ENCODE measurements at places on chromosomes 6 and 20. TPM values are rescaled to one million over a fixed set of nuclear protein-coding genes. Genes with fewer than 3 reads are reported as not detected.
A peak's percentile ranks its signal among the peaks of the same experiment; 100 is the strongest.

The CALHM4 gene
- total RNA-seq: 1.2 TPM

The KCNK15 gene
- total RNA-seq: 0.79 TPM

The VSTM2L gene
- 0.84 TPM for total RNA-seq

The OR12D3 gene
- total RNA-seq: not detected

The STMND1 gene
- not detected for total RNA-seq

The SLC2A10 gene
- total RNA-seq: 1.7 TPM

The LGSN gene
- total RNA-seq: not detected

The PDE7B gene
- 4.6 TPM for total RNA-seq

DNA sequence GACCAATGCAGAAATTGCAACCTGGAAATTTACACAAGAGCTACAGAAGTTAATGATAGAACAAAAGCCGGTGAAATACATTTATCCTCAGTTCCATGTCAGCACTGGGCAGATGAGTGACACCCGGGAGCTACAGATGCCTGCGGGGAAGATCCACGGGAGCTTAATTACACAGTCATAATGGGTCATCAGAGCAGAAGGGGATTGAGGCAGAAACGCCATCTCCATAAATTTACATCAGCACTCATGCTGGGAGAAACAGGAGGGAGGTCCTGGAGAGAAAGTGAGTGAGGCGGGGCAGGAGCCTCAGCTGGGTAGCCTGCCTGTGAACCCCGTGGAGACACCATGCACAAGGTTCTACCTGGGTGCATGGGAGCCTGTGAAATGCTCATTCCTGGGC is 37.6 kb upstream of the CST7 start:
- no peak for DNase-seq

DNA sequence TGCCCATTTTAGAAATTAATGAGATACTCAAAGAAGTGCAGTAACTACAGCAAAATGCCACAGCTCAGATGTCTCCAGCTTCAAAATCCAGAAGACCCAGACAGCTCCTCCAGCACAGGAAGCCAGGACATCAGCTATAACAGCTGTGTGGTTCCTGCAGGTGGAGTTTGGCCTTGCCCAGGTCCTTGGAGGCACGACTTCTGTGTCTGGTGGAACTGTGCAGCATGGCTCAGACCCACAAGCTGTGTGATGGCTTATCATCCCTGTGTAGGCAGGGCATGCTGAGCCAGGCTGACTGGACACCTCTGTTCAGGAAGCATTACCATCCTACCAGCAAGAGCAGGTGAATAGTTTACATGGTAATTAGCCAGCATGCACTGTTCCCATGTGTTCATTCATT is 26.5 kb upstream of the CD93 start:
- no peak for DNase-seq

DNA sequence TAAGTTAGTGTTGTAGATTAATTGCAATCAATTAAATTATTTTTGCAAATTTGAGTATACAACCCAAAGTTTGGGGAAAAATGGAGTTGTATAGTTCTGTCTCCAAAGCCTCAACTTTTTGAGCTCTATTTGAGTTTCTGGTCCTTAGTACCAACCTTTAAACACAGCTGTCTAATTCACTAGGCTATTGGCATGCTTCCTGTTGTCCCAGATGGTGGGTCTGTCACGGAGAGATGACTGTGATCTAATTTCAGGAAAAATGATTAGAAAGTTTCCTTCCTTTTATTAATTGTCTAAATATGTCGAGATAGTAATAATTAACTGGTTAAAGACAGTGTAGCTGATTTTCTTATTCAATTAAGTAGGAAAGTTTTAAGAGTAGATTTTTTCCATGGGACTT is 109.6 kb downstream of the SCAF8 start:
- DNase-seq: no peak

GRCh38 chr20:31869942-31870725 is at the start of the genes DUSP15 and TTLL9:
TSS of gene DUSP15 (minus strand) at chr20:31870527. CDS start at chr20:31870337, 190 bp downstream.
TSS of gene TTLL9 (plus strand) at chr20:31870634. CDS start at chr20:31871127, 493 bp downstream.
- DNase-seq: no peak

- DNase-seq: no peak
These were observed 52.2 kb upstream of the SPACA1 start for GRCh38 chr6:87995461-87995860.

- DNase-seq: no peak
These were observed 12.5 kb downstream of the GNL1 start for GRCh38 chr6:30543821-30544220.

- DNase-seq: no peak
These were observed 36.3 kb downstream of the PYGB start for GRCh38 chr20:25284131-25284601.

DNA sequence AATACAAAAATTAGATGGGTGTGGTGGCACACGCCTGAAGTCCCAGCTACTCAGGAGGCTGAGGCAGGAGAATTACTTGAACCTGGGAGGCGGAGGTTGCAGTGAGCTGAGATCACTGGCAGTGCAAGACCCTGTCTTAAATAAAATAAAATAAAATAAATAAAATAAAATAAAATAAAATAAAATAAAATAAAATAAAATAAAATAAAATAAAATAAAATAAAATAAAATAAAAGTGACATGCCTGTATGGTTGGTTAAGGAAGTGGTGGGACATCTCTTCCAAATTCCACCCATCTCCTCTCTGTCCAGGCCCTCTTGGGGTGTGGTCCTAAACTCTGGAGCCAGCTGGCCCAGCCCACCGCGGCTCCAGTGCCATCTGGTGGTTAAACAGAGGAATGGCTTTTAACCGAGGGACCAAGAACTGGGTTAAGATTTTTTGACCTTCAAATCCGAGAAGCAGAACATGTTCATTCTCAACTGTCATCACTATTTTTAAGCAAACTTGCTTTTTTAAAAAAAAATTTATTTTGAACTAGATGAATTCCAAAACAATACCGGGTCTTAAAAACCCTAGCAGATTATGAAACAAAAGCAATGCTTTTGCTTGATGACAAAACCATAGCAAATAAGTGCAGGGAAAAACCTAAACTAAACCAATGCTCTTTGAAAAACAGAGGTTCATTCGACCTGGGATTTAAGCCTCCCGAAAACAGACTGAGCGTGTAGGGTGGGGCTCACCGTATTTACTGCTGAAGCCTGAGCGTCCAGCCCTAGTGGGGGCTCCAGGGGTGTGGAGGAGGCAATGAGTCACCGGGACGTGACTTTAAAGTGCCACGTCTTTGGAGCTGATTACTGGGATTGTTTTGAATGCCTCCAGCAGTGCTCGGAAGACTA is 68.8 kb downstream of the CDC5L start:
- DNase-seq: peak; percentile 65

DNA sequence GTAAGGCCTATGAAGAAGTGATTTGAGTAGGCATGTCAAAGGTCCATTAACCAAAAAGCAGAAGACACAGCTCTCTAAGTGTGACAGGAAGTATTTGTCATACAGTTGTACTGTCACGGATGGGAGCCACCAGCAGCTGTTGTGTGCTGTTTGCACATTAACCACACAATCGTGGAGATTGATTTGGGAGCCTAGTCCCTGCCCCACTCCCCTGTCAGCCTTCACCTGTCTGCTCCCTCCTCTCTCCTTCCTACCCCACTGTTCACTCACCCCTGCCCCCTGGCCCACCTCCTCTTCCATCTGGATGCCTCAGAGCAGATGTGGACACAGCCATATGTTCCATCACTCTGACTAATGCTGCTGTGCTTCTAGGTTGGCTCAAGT is 124.7 kb upstream of the SPACA1 start:
- no peak for DNase-seq

DNA sequence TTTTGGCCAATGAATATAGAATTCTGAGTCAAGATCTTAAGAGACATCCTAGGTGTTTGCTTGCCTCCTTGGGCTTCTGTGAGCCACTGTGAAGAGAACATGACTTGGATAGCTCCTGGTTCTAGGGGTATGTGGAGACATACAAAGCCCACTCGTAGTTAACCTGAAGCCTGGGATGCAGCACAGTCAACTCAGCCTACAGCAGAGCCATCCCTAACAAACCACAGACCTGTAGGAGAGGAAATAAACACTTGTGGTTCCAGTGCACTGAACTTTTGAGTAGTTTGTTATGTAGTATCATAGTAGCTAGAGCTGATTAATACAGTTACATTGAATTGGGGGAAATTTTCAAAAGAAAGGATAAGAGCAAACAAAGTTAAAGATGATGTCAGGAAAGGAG is 474.4 kb upstream of the HSF2 start:
- no peak for DNase-seq

- DNase-seq: peak; percentile 51
These were observed 8.4 kb upstream of the TGM2 start for GRCh38 chr20:38173237-38174156.

DNA sequence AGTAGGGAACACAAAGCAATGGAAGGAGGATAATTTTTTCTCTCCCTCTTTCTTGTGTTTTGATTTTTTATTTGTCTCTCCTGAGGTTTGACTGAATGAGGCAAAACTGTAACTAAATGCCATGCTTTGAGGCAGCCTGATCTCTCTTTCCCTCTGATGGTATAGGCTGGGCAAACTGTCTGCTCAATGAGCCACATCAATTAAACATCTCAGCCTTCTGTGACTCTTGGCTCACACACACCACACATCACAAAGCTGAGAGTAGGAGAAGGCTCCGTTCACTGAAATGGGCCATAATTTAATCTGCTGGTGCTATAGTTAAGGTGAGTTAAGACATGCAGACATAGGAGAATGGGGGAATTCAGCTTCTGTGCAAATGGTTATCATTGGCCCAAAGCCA is 28.1 kb upstream of the SCGN start:
- DNase-seq: no peak

- DNase-seq: no peak
These were observed 12.1 kb downstream of the PRPH2 start for GRCh38 chr6:42710316-42710715.

DNA sequence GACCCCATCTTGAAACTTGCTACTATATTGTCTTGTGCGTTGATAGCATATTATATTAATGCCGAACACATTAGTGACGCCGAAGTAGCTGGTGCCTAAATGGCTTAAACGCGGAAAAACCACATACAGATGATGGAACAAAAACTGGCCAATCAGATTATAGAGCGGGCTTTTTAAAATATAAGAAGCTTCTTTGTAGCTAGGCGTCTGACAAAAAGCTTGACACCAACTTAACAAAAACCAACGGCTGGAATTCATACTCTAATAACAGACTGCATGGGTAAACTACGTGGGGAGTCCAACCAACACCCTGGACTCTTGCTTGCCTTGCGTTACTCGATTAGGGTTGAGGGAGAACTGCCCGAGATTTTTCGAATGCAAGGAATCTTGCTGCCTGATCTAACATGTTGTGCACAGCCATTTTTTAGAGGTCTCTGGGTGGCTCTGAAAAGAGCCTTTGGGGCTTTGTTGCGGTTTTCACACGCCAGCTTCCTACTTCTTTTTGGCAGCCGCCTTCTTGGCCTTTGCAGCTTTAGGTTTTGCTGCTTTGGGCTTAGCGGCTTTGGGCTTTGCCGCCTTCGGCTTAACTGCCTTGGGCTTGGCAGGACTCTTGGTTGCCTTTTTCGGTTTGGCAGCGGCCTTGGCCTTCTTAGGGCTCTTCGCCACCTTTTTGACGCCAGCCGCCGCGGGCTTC is 45.7 kb downstream of the OR2B2 start:
- DNase-seq: no peak

- no peak for DNase-seq
These were observed 32.1 kb downstream of the NEDD9 start for GRCh38 chr6:11200356-11200755.

DNA sequence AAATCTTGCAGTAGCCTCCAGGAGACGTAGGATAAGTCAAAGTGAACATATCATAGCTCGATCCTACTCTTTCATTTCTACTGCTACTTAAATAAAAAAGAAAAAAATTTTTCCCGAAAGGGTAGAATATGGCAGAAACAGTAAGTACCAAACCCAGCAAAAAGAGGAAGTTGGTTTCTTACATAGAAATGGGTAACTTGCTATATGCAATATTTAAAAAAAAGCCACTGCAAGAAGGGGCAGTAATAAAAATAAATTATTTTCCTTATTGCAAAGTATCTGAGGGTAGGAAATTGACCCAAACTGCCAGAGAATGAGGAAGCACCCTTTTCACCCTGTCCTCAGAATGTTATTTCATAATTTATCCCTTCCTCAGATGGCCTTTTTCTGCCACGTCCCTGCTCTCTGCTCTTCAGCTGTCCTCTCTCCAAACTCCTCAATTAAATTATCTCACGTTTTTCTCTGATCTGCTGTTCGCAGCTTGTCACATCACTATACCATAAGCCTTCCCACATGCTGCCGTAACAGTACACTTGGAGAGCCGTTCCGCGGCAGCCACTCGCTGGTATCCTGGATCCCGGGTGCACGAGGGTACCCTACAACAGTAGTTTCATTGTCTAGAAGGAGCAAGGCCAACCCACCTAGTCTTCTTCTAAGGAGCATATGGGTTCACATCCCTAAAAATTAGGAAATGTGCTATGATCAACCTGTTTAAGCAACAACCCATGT is 149.6 kb downstream of the BACH2 start:
- DNase-seq: no peak

DNA sequence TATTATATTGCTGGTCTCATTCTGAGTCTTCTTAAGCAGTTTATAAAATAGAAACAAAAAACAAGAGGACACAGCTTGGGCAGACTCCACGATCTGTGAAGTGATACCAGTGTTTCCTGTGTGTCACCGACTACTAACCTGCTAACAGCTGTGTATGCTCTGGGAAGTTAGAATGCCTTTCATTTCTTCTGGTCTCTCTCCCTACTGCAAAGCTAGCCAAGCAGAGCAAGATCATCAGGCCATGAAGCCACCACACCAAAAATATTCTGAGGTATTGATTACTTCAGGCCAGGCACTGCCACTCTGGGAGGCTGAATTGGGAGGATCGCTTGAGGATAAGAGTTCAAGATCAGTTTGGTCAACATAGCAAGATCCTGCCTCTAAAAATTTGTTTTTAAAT is 46.9 kb upstream of the SMIM29 start:
- no peak for DNase-seq

GRCh38 chr6:13397359-13398068 is 69.2 kb upstream of the TBC1D7 start:
- DNase-seq: no peak

DNA sequence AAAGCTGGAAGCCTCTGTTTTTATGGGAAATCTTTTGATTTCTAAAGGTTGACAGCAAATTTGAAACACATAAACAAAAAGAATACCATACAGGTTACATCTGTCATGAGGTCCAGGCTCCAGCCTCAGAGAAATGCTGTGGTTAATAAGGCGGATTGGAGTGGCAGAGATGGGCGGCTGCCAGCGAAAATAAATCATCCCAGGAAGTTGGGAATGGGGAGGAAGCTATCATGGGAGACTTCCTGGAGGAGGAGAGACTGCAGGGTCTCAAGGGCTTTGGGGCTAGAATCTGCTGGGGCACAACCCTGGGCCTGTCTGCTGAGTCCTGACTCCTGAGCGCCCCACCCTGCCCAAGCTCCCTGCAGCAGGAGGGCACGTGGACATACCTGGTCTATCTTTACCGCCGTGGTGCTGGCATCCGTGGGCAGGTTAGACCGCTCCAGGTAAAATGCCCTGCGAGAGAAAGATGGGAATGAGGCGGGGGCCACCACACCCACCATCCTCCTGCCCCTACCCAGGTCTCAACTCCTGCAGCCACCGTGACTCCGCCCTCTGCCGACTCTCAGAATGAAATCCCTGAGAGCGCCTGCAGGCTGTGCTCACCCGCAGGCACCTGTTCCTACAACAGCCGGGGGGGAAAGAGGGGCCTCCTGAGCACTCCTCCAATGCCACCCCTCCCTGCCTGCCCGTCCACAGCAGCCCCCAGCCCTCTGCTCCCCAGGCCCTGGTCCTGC is 197.3 kb downstream of the PREX1 start:
- DNase-seq: no peak

- DNase-seq: no peak
These were observed 272.2 kb downstream of the CDC5L start for GRCh38 chr6:44659726-44660125.
